ELR (cell line): ENCODE measurements at places on chromosomes 6 and 20.

- DNase-seq = no peak
Measured at GRCh38 chr6:40163924-40164323, 229.7 kb upstream of the MOCS1 start.

DNA sequence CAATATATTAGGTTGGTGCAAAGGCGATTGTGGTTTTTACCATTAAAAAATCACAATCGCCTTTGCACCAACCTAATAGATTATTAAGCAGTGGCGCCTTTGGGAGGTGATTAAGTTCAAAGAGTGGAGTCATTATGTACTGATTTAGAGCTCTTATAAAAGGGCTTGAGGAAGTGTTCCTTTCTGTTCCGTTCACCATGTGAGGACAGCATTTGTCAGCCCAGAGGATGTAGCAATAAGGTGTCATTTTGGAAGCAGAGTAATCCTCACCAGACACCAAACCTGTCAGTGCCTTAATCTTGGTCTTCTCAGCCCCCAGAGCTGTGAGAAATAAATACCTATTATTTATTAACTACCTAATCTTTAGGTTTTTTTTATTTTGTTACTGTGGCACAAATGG is 542.1 kb upstream of the MAN1A1 start:
- no peak for DNase-seq

DNA sequence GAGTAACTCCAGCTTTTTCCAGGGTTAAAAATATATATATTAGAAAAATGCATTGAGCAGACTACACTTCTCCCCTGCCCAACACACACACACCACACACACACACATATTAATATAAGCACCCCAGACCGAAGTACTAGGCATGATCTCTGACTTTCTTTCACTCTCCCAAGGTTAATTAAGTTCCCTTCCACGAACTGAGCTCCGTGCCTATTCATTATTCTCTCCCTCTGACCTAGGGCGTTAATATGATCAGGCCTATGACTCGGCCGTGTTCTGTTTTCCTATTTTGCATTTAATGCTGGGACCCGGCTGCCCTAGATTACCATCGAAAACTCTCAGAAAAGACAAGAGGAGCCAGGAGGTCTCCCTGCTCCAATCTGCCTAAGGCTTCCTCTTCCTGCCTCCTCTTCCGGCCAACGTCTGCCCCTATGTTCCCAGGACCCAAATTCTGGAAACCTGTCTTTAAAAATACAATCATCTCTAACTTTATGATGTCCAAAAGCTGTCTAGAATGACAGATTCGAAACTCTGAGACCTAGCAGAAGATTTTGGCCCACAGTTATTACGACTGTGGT is 6.1 kb upstream of the POU3F2 start:
- DNase-seq = no peak

DNA sequence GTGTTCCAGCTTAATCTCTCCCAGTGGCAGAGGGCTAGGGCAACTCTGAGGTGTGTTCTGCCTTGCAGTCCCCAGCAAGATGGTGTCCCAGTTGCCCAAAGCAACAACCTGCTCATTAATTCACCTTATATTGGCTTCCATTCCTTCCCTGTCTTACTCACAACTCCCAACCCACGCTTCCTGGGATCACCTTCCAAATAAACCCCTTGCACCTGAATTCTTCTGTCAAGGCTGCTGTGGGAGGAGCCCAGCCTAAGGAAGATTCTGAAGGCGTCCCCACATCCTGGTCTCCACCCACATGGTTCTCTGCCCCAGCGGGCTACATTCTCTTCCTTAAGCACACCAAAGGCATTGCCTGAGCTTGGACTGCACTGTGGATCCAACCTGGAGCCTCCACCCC is 116.6 kb upstream of the MAFB start:
- DNase-seq = no peak

- peak; percentile 88 for DNase-seq
Measured at GRCh38 chr20:56359212-56360132, 698 bp downstream of the FAM210B start.

DNA sequence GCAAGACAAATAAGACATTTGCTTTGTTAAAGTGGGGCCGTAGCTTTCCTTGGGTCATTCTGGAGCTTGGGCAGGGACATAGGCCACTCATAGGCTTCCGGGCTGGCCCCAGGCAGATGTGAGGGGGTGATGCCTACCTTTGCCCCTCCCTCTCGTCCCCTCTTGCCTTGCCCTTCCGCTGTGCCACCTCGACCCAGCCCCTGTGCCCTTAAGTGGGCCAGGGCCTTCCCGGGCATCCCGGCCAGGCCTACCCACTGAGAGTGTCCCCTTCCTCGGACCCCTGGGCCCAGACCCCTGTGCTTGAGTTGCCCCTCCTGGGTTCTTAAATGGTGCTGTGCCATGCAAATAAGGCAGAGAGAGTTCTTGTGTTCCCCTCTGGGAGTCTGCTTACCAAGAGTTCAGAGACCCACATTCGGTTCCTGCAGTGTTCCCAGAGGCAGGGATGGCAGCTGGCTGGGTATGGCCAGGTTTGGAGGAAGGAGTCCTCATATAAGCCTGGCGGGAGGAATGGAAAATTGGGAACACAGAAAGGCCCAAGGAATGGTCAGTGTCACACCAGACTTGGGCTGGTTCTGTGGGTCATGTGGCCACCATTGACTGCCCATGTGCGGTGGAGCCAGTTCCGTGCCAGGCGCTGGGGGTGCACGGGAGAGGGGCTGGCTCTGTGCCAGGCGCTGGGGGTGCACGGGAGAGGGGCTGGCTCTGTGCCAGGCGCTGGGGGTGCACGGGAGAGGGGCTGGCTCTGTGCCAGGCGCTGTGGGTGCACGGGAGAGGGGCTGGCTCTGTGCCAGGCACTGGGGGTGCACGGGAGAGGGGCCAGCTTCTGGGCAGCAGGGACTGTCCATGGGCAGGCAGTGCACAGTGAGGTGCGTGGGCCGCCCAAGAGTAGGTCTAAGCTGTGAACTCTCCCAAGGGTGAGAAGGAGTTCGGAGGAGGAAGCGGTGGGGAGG is 173.5 kb upstream of the SNX9 start:
- no peak for DNase-seq

GRCh38 chr6:43144879-43145278 is 26.2 kb upstream of the SRF start:
- DNase-seq = peak; percentile 45

DNA sequence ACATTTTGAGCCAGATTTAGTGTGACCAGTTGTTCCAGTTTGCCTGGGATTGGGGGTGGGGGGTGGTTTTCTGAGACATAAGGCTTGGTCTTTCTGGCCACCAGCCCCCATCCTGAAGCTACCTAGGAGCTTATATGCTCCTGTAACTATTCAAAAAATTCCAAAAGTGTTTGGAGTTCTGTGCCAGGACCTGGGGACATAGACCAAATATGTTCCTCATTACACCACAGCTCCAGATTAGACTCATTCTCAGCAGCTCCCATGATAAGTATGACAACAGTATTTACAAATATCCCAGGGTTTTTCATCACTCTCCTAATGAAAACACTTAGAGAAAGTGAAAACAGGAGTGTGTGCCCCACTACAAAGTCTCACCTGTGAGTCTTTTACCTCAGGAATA is 37.8 kb upstream of the RNF144B start:
- DNase-seq = no peak
